ENCODE measurements at places on chromosomes 11 and 22.
A peak's percentile ranks its signal among the peaks of the same experiment; 100 is the strongest.

DNA sequence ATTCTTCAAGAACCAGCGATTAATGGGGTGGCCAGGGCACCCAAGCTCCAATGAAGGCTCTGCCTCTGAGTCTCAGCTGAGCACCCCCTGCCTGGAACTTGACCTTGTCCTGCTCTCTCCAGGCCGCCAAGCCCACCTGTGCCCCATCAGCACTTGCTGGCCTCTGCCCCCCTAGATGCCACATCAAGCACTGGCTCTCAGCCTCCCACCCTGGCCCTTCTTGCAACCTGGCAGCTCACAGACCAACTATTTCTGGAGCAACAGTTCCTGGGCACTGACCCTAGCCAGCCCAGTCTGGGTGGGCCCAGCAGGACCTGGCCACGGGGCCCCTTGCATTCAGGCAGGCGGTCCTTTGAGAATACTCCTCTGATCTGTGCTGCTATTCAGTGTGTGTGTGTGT is 98.8 kb upstream of the PITPNB start:
- DNase-seq = no peak

GRCh38 chr22:43689356-43689755 is 122.7 kb downstream of the EFCAB6 start:
- no peak for DNase-seq

DNA sequence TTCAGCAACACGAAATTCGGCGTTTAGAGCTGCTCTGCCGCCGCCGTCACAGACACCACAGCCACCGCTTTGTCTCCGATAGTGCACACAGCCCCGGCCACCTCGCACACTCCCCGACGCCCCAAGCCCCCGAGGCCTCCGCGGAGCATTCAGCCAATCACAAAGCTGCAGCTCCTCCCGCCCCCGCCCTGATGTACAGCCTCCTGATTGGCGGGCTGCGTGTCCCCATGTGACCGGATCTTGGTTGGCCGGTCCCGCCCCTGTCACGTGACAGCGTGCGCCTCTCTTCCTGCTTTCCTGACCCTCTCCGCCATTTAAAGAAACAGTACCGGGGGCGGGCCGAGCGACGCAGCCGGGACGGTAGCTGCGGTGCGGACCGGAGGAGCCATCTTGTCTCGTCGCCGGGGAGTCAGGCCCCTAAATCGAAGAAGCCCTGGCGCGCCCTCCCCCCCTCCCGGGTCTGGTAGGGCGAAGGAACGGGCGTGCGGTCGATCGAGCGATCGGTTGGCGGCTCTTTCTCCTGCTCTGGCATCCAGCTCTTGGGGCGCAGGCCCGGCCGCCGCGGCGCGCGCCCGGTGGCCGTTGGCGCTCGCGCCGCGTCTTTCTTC is at the start of gene TUG1:
Gene TUG1, plus strand, starts transcription at position 342 of the 608 bp plus-strand sequence.
- DNase-seq = peak; percentile 96

- DNase-seq = no peak
These were observed 14.6 kb upstream of the STK33 start for GRCh38 chr11:8608652-8609051.

DNA sequence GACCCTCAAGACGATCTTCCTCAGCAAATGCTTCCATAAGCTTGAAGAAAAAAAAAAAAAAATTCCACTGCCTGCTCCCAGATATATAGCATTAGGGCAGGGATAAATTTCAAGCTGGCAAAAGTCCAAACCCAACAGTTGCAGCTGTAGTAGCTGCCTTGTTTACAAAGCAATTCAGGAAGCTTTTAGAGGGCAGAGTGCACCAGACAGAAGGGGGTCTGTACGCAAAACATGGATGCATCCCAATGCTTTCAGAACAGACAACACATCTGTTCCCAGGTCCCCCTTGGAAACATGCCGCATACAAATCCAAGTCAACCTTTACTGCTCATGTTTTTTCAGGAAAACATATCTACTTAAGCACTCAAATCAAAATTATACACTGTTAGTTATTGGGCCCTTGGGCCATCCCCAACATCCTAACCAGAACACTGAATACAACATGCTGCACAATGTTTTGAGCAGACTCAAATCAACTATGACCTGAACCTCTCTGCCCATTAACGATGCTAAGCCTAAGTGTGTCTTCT is 94.5 kb downstream of the CADM1 start:
- DNase-seq = no peak

- DNase-seq = no peak
These were observed 32.2 kb upstream of the SESN3 start for GRCh38 chr11:95262994-95263765.

DNA sequence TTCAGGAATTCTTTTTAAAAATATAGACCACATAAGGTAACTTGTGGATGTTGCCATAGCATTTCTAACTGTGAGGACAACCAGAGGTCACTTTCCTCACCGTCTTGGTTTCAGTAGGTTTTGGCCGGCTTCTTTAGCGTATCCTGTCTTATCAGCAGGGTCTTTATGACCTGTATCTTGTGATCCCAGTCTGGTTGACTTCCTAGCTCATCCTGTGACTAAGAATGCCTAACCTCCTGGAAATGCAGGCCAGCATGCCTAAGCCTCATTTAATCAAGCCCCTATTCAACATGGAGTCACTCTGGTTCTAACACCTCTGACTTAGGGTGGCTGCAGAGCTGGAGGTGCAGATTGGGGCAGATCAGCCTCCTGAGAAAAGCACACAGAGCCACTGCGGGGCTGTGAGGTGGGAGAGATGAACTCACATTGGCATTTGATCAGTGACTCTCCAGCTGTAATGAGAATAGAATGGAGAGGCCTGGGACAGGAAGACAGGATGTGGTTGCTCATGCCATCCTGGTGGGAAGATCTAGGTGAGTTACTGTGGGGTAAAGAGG is 41.1 kb upstream of the TOP3B start:
- no peak for DNase-seq

DNA sequence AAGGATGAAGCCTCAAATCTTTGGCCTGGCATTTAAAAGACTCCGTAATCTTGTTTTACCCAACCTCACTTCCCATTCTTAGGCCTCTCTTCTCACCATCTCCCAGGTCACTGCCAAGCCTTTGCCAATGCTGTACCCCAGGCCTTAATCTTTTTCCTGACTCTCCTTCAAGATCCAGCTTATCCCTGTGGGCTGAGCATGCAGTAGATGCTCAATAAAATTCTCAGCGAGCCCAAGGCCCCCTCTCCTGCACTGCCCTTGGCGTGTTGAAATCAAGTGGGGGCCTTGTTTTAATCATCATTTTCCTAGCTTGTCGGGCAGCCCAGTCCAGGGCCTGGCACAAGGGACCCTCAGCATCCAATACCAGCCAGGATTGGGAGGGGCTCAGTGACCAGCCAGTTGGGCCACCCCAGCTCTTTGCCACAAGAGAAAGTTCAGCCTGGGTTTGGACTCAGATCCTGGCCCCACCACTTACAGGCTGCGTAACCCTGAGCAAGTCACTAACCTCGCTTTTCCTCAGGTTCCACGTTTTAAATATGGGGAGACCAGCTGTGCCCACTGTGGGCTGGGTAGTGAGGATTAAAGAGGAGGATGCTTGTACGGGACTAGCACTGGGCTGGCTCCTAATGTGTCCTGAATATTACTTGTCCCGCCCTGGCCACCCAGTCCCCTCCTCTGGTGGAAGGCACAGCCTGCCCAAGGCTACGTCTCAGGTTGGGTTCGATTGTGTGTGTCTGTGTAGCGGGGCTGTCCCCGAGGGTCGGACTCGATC is 943 bp upstream of the YWHAH start:
- no peak for DNase-seq

DNA sequence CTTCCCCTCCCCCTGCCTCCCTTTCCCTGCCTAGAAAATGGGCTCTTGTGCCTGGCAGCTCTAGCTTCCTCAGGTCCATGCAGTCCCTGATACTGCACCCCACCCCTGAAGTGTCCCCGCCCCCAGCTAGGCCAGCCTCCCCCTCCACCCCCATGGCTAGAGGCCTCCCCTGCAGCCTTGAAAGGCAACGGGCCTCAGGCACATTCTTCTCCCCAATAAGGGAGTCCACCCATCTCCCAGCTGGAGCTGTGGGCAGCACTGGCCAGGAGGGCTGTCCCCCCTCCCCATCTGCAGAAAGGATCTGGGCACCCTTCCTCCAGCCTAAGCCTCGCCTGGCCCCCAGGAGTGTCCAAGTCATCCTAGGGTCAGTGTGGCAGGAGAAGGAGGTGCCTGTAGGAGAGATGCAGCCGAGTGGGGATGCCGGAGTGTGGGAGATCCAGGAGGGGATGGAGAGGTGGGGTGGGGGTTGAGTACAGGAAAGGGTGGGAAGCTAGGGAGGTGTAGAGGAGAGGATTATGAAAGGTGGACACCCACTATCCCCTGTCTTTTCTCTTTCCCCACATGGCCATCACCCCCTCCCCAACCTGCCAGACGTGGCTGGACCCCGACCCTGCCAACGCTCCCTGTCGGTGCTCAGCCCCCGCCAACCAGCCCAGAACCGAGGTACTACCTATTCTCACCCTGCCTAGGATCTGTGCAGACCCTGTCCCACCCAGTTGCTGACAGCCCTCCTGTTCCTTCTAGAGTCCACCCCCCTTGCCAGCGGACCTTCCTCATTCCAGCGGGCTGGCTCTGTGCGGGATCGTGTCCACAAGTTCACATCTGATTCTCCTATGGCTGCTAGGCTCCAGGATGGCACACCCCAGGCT is 9.3 kb downstream of the SMTN start:
- DNase-seq = no peak
